Esophagus squamous epithelium (tissue), 5 donors: ENCODE measurements at places on chromosomes 12 and 14.

DNA sequence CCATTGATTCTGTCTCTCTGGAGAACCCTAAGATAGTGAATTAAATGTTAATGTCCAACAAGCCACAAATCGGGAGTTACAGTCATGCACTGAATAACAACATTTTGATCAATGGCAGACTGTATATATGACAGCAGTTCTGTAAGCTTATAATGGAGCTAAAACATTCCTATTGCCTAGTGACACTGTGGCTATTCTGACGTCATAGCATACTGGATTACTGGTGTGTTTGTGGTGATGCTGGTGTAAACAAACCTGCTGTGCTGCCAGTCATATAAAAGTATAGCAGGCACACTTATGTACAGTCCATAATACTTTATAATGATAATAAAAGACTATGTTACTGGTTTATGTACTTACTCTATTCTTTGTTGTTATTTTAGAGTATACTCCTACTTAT lies 56.7 kb upstream of the BICD1 start:
- H3K4me3 ChIP-seq: no peak overlapping the region
- no peaks in the 10 kb centered on the region for H3K36me3 ChIP-seq
- no peak overlapping the region for H3K27ac ChIP-seq

GRCh38 chr12:94187361-94187760 lies 39.0 kb downstream of the PLXNC1 start:
- DNase-seq: no peak
- no peak overlapping the region for H3K4me3 ChIP-seq
- no peaks in the 10 kb centered on the region for H3K4me1 ChIP-seq
- no peak overlapping the region for H3K27ac ChIP-seq
- H3K27me3 ChIP-seq: no peaks in the 10 kb centered on the region

DNA sequence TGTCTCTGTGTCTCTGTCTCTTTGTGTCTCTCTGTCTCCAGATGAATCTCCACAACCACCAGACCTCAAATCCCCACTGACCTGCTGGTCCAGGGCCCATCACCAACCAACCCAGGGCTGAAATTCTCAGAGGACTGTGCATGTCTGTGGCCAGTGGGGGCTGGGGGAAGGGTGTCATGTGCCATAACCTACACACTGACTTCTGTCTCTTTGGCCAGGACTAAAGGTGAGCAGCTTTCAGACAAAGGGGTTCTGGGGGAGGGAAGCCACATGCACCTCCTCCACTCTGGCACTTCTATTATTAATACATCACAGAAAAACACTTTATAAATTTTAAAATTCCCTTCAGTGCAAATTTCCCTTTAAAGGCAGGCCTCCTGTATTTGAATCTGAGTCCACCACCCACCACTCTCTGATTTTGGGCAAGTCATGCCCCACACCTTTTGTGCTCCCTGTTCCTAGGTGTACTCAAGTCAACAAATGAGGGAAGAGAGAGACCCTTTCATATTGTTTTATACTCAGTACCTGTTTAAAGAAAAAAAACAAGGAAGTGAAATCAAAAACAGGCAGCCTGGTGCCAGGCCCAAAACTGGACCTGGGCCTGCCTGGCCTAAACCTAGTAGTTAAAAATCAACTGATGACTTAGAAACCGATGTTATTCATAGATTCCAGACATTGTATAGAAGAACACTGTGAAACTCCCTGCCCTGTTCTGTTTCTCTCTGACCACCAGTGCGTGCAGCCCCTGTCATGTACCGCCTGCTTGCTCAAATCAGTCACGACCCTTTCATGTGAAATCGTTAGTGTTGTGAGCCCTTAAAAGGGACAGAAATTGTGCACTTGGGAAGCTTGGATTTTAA lies 80.2 kb downstream of the TUNAR start:
- no peaks in the 10 kb centered on the region for H3K4me1 ChIP-seq
- DNase-seq: no peak
- H3K36me3 ChIP-seq: no peaks in the 10 kb centered on the region
- H3K27ac ChIP-seq: no peak overlapping the region
- no peak overlapping the region for H3K4me3 ChIP-seq
- no peaks in the 10 kb centered on the region for H3K27me3 ChIP-seq

DNA sequence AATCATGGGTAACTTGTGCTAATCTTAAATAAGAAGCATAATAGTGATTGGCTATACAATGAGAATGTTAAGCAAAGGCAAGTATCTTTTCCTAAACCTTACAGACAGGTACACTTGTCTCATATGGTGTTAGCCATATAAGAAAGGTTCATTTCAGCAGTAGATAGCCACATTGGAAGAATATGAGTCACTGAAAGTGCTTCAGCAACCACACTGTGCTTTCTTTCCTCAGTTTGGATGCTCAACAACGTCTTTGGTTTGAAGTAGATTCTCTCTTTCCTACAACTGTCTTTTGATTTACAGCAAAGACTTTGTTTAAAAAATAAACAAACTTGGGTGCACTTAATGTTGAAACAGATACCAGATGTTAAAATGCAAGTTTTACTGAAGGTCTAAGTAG lies 8.9 kb downstream of the DDHD1 start:
- H3K4me3 ChIP-seq: no peak overlapping the region
- H3K27ac ChIP-seq: no peak overlapping the region
- no peak for DNase-seq
- H3K27me3 ChIP-seq: no peaks in the 10 kb centered on the region
- H3K36me3 ChIP-seq: no peaks in the 10 kb centered on the region

DNA sequence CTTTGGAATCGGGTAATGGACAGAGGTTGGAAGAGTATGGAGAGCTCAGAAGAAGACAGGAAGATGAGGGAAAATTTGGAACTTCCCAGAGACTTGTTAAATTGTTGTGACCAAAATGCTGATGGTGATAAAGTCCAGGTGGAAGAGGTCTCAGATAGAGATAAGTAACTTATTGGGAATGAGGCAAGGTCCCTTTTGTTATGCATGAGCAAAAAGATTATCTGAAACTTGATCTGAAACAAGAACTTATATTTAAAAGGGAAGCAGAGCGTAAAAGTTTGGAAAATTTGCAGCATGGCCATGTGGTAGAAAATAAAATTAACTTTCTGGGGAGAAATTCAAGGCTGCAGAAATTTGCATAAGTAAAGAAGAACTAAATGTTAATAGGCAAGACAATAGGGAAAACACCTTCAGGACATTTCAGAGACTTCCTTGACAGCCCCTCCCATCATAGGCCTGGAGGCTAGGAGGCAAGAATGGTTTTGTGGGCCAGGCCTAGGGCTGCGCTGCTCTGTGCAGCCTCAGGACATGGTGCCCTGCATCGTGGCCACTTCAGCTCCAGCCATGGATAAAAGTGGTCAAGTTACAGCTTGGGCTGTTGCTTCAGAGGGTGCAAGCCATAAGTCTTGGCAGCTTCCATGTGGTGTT lies 425.7 kb upstream of the PRICKLE1 start:
- no peaks in the 10 kb centered on the region for H3K27me3 ChIP-seq
- H3K36me3 ChIP-seq: no peaks in the 10 kb centered on the region
- no peaks in the 10 kb centered on the region for H3K4me1 ChIP-seq

DNA sequence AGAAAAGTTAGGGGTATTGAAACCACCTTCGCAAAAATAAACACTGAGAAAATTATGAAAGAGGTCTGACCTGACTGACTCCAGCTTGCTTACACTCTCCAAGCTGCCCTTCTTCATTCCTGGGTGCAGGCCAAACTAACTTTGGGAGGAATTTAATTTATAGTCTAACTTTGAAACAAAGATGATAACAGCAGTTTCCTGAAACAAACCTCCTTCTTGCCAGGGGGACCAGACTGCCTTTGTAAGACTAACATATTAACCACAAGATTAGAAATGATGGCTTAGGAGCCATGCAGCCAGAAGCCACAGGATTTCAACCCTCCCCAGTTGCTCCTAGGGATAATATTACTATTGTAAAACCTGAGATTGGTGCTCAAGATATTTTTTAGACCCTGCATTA lies 13.8 kb upstream of the EEA1 start:
- H3K27me3 ChIP-seq: no peaks in the 10 kb centered on the region
- DNase-seq: no peak
- H3K36me3 ChIP-seq: no peaks in the 10 kb centered on the region

DNA sequence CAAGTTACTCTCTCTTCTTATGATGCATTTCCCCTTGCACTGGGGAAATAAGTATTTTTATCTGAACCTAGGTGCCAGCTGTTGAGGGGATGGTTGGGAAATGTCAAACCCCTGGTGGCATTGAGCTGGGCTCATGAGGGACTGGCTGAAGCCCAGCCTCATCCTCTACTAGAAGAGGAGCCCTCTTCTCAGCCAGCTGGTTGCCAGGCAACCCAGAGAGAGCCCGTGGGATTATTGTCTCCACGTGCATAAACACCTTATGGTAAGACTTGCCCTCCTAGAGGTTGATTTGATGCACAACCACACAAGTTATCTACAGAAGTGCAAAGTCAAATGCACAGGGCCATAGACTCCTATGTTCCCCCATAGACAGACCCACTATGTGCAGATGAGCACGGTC lies 89.8 kb downstream of the WSCD2 start:
- no peak overlapping the region for H3K4me3 ChIP-seq
- H3K36me3 ChIP-seq: no peaks in the 10 kb centered on the region
- no peaks in the 10 kb centered on the region for H3K27me3 ChIP-seq
- H3K4me1 ChIP-seq: no peaks in the 10 kb centered on the region
